Neuronal stem cell (in vitro differentiated cells): ENCODE measurements at places on chromosomes 1 and 21.

DNA sequence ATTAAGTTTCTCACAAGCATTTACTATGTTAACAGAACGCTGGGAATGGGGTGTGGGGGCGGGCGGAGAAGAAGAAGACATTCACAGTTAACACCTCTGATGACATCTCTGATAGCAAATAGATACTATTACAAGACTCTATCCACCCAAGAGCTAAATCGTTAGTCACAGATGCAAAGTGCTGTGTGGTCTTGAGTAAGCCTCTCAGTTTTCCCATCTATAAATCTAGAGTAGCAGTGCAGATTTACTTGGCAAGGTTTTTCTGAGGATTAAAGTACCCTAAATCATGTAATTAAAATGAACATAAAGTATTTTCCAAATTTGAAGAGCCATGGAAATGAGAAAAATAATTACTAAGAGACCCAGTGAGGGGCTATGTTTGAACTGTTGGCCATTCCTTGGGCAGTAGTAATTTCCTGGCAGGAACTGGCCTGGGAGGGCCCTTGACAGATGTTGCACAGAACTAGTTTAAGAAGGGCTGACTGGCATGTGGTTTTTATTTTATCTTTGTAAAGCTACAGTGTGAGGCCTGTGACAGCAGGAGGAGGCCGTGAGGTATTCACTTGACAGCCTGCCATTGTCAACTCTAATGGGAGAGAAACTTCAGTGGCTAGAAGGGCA lies 58.7 kb upstream of the APOBEC4 start:
- DNase-seq: no peak

GRCh38 chr1:119390526-119390925 lies 21.9 kb downstream of the HAO2 start:
- DNase-seq: no peak

- no peak for DNase-seq
Observed at GRCh38 chr1:229058729-229059128, 212.2 kb upstream of the RAB4A start.

DNA sequence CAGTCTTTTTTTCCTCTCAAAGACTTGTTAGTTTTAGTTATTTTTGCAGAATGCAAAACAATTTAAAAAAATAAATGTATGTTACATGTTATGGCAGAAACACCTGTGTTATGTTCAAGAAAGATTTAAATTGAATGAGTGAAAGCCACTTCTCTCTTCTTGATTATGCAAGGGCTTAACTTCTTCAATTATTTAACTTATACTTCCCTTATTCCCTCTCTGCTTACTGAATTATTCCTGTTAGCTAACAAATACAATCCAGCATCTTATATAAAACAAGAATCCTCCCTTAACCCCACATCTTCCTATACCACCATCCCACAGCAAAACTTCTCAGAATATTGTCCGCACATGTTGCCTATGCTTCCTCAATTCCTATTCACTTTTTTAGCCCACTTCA lies 10.7 kb upstream of the FCER1A start:
- no peak for DNase-seq

- DNase-seq: no peak
Observed at GRCh38 chr21:26795866-26796329, 49.3 kb downstream of the ADAMTS1 start.

DNA sequence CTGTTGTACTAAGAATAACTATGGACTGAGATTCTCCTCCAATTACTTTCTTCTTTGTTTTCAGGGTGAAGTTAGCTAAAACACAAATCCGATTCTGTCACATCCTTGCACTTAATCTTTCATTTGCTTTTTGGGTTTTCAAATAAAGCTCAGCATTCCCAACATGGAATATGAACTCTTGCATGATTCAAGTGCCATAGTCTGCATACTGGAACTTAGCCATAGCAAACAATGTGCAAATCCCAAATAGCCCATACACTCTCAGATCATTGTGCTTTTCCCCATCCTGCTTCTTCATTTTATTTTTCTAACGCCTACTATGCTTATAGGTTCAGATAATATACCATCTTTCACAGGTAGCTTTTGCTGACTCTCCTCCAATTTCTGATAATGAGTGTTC lies 455.8 kb upstream of the PRMT6 start:
- DNase-seq: no peak

- peak; percentile 73 for DNase-seq
Observed at GRCh38 chr1:1959840-1960479, 40.9 kb upstream of the TMEM52 start.

GRCh38 chr21:45060675-45061311 lies 13.6 kb upstream of the ADARB1 start:
- no peak for DNase-seq

DNA sequence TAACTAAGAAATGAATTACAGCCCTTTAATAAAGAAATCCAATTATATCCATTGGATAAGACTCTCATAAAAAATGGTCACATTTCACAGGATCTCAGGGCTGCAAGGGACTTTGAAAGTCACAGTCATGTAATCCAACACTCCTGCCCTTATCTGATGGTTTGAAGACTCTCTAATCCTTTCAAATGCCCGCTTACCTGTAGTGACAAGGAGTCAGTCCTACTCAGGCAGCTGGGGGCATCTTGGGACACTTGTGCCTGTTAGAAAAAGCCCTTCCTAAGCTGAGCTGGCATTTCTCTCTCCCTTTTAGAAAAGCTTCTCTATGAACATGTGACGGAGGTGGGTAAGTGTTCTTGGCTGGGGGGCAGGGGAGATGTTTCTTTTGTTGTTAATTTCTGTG lies 11.0 kb upstream of the ZNF691 start:
- no peak for DNase-seq

DNA sequence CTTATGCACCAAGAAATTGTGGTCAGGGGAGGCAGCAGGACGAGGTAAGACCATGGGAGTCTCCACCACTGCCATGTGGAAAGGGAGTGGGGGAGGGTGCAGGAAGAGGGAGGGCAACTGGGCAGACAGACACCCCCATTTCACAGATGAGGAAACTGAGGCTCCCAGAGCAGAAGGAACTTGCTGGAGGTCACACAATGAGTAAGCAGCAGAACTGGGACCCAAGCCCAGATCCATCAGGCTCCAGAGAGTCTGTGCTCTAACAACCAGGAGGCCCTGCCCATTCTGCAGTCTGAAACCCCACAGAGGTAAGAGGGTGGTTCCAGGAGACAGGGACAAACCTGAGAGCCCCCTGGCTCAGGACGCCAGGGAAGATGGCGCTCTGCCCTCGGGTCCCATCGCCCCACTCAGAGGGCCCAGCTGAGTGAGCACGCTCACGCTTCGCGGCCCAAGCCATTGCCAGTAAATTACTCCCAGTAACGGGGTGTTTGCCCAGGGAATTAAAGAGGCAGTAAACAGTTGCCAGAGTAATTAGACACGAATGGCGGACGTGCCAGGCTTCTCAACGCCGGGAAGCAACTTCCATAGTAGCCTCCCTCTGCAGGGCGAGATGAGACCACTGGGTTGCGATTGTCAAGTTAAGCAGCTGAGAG lies 59.2 kb downstream of the MATN1 start:
- no peak for DNase-seq

GRCh38 chr1:245791410-245792312 lies 636.9 kb downstream of the KIF26B start:
- DNase-seq: no peak

DNA sequence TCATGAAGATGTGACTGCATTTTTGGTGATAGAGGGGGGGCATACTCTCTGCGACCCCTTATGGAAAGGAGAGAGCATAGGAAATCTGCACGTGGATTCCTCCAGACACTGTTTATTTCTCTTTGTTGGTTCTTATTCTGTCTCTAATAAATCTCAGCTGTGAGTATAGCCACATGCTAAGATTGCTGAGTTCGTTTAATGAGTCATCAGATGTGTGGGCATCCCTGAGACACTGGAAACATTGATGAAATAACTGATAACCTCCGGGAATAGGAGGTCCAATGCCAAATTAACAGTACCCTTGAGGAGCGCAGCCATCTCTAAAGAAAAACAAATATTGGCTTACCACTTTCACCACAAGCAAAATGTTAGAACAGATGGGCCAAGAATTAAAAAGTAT lies 880.2 kb upstream of the NEGR1 start:
- DNase-seq: no peak
